Stimulated activated CD8-positive, alpha-beta memory T cell treated with anti-CD3 and anti-CD28 coated beads, Interleukin-7, amount 100 ng/mL, for 24 hours (primary cell): ENCODE measurements at places on chromosomes 5 and 9.

- no peak for DNase-seq
Measured at GRCh38 chr9:36142510-36143244, 6.1 kb downstream of the GLIPR2 start.

DNA sequence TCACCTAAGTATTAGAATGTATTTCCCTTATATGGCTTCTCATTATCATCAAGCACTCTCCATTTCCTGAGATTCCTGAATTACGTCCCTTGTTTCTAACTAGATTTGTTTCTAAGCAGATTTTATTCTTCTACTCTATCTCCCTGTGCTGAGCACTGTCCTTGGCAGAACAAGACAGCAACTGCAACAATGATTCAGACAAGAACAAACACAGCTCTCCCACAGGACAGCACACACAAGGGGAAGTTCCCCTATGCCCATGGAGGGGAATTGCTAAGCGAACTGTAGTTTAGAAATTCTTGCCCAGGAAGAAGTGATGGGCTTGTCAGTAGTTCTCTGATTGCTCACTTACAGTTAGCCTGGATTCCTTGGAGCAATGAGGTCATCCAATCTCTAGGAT lies 759.9 kb downstream of the DTWD2 start:
- no peak for DNase-seq

GRCh38 chr5:146169076-146169475 lies 13.4 kb downstream of the LARS1 start:
- DNase-seq: no peak

DNA sequence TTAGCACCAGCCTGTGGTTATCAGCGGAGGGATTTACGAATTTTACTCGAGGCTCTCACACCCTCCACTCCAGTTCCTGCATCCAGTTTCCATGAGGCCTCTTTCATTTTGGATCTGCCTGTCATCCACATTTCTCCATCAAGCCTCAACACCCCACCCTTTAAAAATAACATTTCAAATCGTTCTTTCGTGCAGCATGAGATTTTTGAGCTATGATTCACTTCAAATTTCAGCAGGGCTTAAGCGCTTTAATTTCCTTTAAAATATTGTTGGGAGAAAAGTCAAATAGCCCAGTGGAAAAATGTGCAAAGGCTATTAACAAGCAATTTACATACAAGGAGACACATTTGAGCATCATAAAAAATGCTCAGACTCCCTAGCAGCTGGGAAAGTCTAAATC lies 103.2 kb downstream of the MSX2 start:
- DNase-seq: no peak

- DNase-seq: no peak
Measured at GRCh38 chr5:6606884-6607558, 25.8 kb downstream of the NSUN2 start.

DNA sequence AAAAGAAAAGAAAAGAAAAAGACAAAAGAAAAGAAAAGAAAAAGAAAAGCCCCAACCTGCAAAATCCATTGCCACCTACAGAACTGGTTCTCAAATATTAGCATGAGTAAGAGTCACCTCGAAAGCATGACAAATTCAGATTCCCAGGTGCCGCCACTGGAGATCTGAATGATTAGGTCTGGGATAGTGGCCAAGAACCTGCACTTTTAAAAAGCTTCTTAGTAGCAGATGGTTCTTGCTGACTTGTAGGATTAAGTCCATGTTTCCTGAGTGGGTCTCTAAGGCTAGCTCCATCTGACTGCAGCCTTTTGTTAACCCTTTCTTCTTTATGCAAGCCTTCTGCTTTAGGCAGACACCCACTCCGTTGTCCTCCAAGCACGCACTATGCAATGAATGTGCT lies 178.5 kb upstream of the CDH18 start:
- no peak for DNase-seq

GRCh38 chr9:113558632-113559502 lies 95.3 kb downstream of the RGS3 start:
- no peak for DNase-seq

DNA sequence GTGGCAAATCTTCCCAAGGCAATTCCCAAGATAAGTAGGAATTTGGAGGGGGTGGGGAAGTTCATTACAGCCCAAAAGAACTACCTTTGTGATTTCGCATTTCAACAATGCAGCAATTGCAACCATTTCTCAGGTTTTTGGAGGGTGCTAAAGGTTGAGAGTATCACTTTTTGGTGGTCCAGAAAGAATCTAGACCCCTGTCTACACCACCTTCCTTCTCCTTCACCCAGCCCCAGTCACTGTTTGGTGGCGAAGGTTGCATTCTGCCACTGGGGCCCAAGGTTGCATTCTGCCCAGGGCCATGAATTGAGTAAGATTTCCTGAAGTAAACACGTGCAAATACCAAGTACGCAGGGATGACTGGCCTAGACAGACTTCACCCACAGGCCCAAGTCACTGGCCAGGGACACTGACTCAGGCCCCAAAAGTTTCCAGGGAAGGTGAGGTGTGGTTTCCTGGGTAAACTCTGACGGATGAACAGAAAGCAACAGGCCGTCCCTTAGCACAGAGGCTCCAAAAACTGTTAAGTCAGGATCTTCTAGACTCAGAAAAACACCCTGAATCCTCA lies 5.7 kb downstream of the PDE6A start:
- no peak for DNase-seq

DNA sequence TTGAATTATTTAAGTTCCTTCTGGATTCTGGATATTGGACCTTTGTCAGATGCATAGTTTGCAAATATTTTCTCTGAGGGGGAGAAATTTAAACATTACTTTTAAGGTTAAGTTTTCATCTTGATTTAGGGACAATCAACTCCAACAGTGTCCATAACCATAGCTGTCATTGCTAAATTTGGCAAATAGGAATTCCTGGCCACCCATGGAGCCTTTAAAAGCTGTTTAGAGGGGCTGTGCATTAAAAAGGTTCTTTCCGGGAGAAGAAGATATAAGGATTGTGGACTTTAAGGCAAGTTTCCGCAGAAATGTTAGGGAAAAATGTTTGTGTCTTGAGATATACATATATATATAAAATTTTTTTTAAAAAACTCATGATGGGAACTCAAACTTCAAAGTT lies 339.7 kb downstream of the ADAMTS6 start:
- no peak for DNase-seq

DNA sequence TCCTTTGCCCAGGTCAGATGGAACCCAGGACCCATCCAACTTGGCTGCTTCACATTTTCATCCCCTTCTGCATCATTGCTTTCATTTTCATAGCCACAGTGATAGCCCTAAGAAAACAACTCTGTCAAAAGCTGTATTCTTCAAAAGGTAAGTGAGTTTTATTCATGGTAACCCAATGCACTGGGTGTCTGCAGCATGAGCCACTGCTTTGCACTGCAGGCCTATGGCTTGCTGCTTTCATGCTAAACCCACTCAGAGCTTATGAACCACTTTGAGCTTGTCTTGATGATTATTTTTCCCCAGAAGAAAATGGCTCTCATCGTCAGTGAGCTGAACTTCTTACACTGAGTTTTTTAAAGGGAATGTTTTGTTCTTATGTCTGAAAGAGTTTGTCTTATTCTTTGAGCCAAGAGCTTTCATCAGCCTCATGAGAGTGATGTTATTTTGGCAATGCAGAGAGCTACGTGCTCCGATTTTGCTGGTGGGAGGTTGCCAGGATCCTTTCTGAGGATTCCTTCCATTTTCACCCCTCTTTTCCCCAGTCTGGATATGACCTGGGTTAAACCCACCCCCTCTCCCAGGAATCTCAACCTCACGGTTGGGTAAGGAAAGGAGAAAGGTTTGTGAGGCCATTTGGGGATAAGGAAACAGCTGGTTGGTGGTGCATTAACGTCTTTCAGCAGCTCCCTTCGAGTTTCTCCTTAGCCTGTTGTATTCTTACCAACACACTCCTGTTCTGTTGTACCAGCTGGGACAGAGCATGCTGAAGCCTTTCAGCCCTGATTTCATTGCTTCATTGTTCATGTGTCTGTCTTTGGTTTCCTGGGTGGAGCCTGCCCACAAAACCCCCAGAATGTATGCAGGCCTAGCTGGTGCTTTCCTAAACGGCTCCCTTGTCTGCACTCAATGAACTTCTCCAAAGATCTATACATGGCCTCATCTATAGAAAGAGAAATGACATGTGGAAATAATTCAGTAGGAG lies 47.6 kb downstream of the PDCD1LG2 start:
- no peak for DNase-seq

GRCh38 chr9:93230601-93231000 lies 46.7 kb downstream of the WNK2 start:
- no peak for DNase-seq

GRCh38 chr9:134439368-134439784 lies 113.1 kb downstream of the RXRA start:
- DNase-seq: no peak

DNA sequence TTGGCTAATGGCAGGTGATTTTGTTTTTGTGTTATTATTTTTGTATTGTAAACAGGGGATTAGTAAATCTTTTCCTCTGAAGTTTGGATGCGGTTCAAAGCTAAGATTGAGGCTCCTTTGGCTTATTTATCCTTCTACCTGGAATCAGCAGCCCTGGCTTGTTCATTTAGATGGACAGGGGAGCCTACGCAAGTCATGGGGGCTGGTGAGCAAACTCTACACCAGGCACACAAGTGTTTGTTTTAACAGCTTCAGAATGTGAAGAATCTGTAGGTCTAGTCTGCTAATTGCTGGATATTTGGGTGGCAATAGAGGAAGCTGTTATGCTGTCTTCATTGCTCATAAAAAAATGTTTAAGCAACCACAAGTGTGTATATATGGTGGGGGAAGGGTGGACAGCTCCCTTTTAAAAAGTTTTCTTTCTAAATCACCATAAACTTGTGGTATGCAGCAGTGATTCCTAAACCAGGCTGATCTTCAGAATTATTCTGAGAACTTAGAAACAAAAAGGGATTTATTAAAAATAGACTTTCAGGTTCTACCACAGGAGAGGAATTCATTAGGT lies 20.7 kb downstream of the ZNF462 start:
- no peak for DNase-seq

GRCh38 chr9:125406810-125407087 lies 145.1 kb downstream of the GAPVD1 start:
- DNase-seq: no peak
